ENCODE measurements at places on chromosomes 4 and X. TPM values are rescaled to one million over a fixed set of nuclear protein-coding genes. Genes with fewer than 3 reads are reported as not detected.
A peak's percentile ranks its signal among the peaks of the same experiment; 100 is the strongest.

Gene TGIF2LX
- total RNA-seq, result not detected

Gene HNRNPDL
- 465 TPM for total RNA-seq

Gene RUFY3
- total RNA-seq, result 10.1 TPM

DNA sequence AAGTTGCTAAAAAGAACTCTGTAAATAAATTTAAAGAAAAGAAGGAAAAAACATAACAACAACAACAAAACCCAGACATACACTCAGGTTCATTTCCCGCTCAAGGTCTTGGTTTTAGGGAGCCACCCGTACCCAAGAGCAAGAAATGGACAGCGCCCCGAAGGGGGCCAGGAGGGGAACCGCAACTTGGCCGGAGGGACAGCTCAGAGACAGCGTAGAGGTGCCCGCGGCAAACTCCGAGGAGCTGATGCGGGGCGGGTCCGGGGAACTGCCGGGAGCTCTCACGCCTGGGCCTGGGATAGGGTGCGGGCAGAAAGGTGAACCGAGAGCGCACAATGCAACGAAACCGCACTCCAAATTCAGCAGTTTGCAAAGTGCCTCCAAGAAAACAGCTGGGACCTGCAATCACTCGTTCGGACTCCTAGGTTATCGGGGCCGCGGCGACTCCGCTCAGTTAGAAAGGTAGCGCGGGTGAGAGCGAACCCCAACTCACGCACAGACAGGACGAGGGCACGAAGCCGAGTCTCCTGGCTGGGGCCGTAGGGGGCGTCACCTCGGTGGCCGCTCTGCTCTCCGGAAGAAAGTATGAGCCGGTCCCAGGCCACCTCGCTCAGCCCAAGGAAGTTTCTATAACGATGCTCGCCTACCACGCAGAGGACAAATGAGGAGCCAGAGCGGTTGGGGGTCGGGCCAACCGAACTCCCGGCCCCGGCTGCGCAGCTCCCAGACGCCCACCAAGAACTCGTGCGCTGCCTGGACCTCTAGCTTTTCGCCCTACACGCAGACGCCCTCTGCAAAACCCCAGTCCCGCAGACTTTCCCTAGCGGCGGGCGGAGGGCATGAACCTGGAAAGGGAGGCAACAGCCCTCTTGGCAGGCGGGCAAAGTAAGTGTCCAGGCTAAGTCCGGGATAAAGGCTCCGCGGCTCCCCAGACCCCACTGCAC lies 1.4 kb downstream of the NDNF start:
- peak; percentile 35 for DNase-seq

- DNase-seq, result no peak
Measured at GRCh38 chr4:98573791-98574190, 84.6 kb downstream of the TSPAN5 start.

GRCh38 chrX:84634201-84634782 lies 132.0 kb upstream of the HDX start:
- DNase-seq, result no peak

DNA sequence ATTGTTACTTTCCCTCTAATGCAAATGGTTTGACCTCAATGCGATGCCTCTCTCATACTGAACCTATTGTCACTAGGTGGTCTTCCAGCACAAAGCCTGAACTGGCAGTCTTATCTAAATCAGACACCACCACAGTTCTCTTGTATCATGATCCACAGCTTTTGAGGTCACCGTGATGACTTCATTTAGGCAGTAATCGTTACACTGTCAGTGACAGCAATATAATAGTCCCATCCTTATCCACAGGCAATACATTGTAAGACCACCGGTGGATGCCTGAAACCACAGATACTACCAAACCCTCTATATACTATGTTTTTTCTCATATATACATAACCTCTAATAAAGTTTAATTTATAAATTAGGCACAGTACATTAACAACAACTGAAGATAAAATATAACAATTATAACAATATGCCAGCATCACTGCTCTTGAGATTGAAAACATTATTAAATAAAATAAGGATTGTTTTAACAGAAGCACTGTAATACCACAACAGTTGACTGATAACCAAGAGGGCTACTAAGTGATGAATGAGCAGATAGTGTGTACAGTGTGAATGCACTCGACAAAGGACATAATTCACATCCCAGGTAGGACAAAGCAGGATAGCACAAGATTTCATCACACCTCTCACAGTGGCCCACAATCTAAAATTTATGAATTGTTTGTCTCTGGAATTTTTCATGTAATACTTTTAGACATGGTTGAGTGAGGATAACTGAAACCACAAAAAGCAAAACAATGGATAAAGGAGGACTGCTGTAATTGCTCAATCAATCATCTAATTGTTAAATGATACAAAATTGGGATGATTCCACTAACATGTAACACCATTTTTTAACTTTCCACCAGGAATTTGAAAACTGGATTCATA lies 419.4 kb downstream of the CENPC start:
- DNase-seq, result no peak

DNA sequence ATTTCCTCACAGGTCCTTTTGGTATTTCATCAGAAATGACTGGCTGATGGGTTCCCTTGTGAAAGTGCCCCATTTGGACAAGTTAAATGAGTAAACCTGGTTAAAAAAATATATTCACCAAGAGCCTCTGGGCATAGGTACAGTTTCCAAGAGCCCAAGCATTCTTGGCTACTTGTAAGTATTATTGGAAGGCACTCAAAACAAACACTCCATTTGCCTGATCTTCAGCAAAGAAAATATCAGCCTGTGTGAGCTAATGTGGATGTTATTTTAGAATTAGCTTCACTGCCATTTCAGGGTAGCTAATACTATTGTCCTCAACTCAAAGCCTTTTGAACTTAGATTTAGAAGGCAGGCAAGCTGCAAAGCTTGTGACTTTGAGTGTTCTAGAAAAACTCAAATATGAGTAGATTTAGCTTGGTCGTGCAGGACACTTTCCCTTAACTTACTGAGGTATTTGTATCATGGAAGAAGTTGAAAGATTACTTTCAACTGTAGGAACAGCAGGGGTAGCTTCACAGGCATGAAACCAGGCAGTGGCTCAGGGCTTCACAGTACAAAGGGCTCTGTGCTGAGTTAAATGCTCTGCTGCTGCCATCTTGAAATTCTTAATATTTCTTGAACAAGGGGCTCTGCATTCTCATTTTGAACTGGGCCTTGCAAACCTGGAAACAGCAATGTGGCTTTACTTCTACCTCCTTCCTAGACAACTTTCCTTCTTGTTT lies 177.2 kb downstream of the AMELX start:
- DNase-seq, result no peak

GRCh38 chr4:7300711-7301095 lies 108.4 kb downstream of the SORCS2 start:
- no peak for DNase-seq

- no peak for DNase-seq
Measured at GRCh38 chr4:90183254-90183653, 56.1 kb downstream of the CCSER1 start.

DNA sequence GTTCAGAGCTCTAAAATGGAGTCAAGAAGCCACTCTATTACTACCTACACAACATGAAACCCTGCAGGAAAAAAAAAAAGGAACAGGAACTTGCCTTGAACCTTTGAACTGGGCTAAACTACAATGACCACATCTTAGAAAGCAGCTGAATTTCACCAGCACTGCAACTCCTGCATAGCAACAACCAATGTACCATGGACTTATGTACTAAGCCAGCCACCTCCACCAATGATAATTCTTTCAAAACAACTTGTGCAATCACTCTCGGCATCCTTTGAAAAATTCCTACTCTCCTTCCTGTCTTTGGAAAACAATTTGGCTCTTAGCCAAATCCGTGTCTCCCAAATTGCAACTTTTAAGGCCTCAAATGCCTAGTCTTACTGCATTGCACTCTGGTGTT lies 26.8 kb upstream of the FMR1 start:
- no peak for DNase-seq

GRCh38 chr4:147714575-147715401 lies 17.1 kb upstream of the ARHGAP10 start:
- no peak for DNase-seq

- peak; percentile 37 for DNase-seq
Measured at GRCh38 chrX:148310426-148311165, 189.8 kb upstream of the AFF2 start.

DNA sequence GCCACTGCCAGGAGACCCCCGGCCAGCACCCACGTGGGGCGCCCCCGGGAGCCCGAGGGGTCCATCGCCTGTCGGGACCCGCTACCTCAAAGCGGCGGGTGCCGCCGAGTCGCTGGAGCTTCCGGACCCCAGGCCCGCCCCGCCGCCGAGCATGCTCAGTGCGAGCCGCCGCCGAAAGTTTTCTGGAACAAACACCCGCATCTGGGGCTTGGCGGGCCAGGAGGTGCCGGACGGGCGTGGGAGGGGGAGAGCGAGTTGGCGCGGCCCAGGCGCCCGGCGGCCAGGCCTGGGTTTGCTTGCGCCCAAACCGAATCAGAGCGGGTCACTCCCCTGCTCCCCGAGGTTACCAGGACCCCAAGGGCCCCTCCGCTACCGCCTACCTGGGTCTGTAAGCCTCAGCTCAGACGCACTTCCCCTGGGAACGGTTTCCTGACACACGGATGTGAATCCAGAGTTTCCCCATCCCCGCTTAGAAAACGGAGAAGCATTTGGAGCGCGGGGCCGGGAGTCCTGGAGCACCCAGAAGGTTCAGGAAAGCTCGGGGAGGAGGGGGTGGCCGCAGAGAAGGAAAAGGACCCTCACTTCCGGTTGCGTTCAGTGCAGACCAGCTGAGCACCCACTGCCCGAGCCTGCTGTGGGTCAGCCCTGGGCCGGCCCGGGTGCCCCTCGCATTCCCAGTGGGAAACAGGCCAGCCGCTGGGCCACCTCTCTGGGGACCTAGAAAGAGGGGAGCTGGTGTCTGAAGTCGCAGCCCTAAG lies at the start of gene EVC2:
EVC2 (minus strand) TSS at position 111 of the 758 bp plus-strand sequence; CDS start at position 65, 46 bp downstream.
- DNase-seq, result no peak

DNA sequence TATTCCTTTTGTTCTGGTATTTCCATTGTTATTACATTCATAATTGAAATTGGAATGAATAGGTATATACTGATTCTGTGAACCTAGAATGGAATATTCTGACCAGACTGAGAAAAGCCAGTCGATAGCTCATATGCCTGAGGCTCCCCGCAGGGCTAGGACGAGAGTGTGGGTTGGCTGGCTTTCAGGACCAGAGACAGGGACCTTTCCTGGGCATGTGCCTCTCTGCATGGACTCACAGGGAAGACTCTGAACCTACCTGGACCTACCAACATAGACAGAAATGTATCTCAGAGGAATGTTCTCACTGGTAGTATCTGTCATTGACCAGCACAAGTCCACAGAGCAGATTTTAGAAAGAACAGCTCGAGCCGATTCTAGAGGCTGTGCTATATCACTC lies 214.6 kb downstream of the FRMPD4 start:
- no peak for DNase-seq

Data from activated naive CD8-positive, alpha-beta T cell treated with anti-CD3 and anti-CD28 coated beads for 36 hours (primary cell).